Stimulated activated CD4-positive, alpha-beta T cell treated with anti-CD3 and anti-CD28 coated beads, TNF-alpha, amount 100 ng/mL, for 24 hours (primary cell): ENCODE measurements at places on chromosomes 4 and X.

DNA sequence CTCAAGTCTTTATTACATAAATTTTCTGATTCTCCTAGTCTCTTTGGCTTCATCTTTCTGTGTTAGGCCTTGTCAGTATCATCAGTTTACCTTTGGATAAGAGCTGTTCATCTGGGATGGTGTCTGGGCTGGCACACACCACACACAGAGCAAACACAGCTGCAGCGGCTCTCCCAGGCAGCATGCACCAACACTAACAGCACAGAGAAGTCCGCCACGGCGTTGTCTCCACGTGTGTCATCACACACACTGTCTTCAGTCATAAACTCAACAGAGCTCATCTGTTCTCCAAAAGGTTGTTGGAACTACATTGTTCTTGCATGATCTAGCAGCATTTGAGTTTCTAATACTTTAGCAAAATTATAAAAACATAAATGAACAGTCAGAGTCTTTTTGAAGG is 851.9 kb upstream of the FRG1 start:
- DNase-seq, result no peak

GRCh38 chr4:123924536-123924935 is 527.9 kb downstream of the SPRY1 start:
- DNase-seq, result no peak

DNA sequence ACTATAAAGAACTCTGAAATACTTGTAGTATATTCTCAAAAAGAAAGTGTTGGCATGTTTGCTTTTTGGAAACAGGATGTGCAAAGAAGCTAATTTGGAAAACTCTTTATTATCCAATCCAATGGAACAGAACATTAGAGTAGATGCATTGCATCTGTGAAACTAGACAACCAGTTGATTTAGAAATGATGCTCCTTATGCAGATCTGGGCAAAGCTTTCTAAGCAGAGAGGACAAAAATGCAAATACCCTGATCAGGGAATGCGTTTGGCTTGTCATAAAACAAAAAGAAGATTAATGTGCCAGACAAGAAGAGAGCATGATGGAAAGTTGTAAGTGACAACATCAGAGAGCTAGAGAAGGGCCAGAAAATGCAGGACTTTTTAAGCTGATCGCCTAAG is 142.3 kb downstream of the RCHY1 start:
- no peak for DNase-seq

- DNase-seq, result no peak
These were observed 392.9 kb downstream of the UNC5C start for GRCh38 chr4:95155759-95156451.

- no peak for DNase-seq
These were observed 43.3 kb upstream of the GPR173 start for GRCh38 chrX:53005327-53005726.
